ENCODE measurements at places on chromosomes 1 and 21.

DNA sequence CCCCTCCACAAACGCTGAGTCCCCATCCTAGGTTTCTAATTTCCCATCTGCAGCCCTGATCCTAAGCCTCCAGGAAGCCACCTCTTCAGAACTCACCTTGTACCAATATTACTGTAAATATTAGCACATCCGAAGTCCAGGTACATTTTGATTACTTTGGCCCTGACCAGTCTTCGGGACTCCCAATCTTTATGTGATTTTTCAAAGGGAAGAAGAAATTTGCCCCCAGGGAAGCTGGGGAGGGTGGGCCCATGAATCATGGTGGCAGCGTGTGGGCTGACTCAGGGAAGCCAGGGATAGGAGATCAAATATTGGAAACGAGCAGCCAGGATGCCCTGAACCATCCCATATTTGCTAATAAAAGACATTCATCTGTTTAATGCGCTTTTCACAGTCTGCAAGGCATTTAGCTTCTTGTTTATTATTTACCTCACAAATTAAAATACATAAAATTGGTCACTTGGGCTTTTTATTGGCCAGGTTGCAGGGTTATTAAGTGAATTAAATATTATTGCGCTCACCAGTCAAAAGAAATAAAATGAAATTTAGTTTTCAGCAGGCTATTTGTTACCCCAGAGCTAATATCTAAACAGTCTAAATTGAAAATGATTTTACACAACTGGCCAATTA is 46.6 kb downstream of the KIAA0040 start:
- no peak for DNase-seq

- no peak for DNase-seq
Observed at GRCh38 chr1:153371231-153371630, 4.2 kb downstream of the S100A12 start.

GRCh38 chr1:65435987-65436386 is 15.5 kb downstream of the LEPR start:
- DNase-seq, result no peak

GRCh38 chr1:30049748-30050296 is 673.6 kb downstream of the MATN1 start:
- DNase-seq, result no peak

- no peak for DNase-seq
Observed at GRCh38 chr1:204623894-204624361, 61.6 kb downstream of the LRRN2 start.

DNA sequence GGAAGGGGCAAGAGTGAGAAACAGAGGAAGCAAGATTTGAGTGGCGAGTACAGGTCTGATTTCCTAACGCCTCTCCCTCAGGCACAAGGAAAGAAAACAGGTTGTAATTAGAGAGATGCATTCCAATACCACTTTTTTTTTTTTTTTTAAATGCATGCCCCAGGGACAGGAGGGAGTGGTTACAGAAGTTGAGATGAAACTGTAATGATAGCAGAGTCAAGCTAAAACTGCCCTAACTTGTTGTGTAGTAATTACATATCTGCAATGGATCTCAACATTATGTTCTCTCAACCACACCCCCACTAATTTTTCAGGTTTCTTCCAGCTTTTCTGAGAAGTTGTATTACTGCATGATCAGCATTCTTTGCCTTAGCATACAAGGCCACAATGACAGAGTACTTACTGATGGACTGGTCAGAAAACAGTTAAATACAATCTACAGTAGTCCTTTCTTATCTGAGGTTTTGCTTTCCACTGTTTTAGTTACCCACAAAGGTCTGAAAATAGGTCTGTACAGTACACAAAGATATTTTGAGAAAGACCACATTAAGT is 5.5 kb downstream of the ETV3 start:
- no peak for DNase-seq

DNA sequence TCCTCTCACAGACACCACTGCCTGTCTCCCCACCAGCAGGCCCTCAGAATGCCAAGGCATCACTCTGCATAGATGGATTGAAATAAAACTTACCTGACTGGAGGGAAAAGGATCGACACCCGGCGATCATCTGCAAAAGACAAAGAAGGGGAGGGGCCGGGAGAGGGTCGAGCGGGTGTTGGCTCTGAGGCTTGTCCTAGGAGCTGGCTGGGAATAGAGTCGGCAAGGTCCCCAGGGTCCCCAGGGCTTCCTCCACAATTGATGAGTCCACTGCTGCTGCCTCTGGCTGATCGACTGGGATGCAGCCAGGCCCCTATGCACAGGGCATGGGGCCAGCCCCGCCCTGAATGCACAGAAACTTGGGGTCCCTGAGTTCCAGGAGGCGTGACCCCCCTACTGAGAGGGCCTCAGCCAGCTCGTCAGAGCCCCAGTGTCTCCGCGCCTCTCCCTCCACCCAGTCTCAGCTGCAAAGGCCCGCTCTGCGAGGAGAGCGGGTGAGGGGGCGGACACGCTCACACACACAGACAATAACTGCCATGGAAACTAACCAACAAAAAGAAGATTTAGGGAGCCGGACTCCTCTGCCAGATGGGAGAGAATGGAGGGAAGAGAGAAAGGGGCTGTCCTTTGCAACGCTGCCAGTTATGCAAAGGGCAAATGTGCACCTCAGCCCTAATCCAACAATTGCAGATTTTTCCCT is at the start of gene KLHDC8A:
TSS of gene KLHDC8A (minus strand) at position 483 of the 700 bp plus-strand sequence. CDS start 13,318 bp downstream, outside the sequence.
- no peak for DNase-seq

DNA sequence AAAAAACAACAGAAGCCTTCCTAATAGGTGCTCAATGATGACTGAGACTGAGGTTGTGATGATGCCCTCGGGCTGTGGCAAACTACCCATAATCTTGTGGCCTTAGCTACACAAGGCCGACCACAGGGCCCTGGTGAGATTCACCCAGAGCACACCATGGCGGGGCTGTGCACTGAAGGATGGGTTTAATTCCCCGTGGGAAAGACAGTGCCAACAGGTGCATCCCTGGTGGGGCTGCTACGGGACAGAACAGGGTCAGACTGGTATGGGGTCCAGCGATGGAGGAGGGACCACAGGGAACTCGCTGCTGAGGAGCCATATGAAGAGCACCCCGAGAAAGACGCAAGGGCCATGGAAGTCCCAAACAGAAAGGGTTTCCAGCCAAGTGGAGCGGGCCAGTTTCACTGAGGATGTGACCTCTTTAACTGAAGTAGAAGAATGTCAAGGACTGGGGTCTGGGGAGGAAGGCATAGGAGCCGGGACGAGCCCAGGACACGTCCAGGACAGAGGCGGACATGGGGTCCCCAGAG is 21.3 kb downstream of the PRDM15 start:
- no peak for DNase-seq

DNA sequence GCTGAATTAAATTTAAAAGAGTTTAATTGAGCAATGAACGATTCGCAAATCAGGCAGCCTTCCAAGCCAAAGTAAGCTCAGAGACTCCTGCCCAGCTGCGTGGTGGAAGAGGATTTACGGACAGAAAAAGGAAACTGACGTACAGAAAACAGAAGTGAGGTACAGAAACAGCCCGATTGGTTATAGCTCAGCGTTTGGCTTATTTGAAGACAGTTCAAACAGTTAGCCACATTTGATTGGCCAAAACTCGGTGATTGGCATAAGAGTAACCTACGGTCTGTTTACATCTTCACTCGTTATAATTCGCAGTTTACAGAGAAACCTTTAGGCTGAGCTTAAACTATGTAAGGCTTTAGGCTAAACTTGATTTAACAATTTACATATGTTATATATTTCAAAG is 46.9 kb downstream of the CR1L start:
- DNase-seq, result no peak

GRCh38 chr1:17140279-17140678 is 21.0 kb upstream of the PADI2 start:
- no peak for DNase-seq

GRCh38 chr1:239912471-239912870 is 179.2 kb upstream of the FMN2 start:
- no peak for DNase-seq

DNA sequence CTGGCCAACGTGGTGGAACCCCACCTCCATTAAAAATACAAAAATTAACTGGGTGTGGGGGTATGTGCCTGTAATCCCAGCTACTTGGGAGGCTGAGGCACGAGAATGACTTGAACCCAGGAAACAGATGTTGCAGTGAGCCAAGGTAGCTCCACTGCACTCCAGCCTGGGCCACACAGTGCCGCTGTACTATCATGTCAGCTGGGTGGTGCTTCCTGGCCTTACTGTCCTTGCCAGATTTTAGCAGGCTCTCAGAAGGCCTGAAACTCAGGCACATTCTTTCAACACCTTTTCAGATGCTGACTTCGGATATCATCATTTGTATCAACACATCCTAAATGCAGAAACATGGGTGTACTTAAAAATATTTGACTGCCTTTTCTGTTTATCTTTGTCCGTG is 31.6 kb upstream of the NBL1 start:
- DNase-seq, result no peak

DNA sequence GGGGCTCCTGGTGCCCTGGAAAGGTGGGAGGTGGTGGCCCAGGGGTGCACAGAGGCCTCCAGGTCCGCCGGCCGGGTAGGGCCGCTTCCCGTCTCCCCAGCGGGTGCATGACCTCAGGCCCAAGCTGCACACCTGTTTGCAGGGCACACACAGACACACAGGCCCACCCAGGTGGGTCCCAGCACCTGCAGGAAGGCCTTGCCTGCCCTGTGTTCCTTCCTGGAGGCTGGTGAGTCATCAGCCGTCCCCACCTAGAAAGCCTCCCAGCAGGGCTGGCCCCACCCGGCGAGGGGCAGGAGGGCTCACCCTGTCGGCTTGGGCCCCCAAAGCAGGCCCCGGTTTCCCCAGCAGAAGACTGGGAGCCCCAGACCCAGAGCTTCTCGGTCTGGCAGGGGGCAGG is 23.6 kb upstream of the TTLL10 start:
- DNase-seq, result no peak

GRCh38 chr1:915295-916172 is 8.2 kb upstream of the SAMD11 start:
- no peak for DNase-seq

DNA sequence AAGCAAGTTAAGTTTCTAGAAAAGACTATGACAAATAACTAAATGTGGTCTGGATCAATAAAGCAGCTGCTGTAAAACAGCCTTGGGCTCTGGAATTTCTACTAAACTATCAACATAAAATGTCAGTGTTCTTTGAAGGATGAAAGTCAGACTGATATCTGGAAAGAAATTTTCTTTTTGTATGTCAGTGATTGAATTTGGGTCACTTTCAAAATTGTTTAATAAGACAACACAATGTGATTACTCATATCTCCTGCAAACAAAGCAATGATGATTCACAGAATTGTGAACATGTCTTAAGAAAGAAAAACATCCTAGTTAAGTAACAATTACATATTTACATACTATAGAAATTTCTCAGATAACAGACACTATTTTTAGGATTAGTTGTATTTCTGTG is 826.4 kb downstream of the PLA2G4A start:
- DNase-seq, result no peak

DNA sequence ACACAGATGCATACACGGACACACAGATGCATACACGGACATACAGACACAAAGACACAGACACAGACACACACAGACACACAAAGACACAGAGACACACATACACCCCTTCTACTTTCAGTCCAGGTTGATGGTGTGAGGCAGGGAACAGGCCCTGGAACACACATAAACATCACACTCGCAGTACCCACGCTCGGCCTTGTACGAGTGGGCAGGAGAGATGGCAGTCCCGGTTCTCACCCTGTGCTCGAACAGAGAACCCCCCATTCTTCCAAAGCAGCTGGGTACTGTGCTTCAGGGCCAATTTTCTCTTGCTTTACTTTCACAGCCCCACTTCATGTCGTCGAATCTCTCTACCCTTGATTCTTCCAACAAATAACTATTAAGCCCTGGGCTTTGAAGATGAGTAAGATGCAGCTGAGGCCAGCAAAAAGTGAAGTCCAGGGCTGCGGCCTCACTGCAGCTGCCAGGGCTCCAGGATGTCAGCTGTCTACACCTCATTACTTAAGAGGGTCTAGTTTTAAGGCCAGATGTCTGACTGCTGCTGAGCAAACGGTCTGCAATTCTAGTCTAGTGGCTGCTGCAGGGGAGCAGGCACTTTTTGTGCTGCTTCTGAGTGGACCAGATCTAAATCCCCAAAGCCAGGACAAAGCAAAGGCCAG is 90.1 kb downstream of the PGBD5 start:
- DNase-seq, result no peak

GRCh38 chr21:36565540-36565939 is 85.6 kb upstream of the CLDN14 start:
- DNase-seq, result no peak

DNA sequence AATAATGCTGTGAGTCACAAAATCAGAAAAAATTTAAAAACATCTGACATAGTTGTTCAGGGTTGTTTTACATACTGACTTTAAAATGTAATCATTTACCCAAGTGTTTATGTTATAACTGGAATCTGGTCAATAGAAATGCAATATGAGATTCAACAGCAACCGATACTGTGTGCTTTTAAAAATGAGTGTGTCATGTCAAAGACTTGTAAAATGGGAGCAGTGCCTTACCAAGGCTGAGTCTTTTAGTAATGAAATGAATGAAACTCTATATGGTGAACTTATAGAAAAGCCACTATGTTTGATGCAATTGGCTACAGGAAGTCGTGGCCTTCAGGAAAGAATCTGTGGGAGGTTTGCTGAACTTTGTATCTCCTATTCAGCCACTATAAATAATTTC is 570.2 kb downstream of the DPYD start:
- no peak for DNase-seq

DNA sequence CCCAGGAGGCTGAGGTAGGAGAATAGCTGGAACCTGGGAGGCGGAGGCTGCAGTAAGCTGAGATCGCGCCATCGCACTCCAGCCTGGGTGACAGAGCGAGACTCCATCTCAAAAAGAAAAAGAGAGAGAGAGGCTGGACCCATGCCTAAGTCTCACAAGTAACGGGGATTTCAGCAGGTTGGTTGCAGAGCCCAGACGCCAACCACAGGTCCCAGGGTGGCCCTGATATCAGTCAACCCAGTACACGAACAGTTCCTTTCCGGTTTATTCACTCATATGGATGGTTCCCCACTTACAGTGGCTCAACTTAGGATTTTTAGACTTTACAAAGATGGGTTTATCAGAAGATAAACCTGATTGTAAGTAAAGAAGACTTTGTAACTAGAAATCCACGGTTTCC is 40.9 kb downstream of the CLSTN1 start:
- DNase-seq, result no peak

DNA sequence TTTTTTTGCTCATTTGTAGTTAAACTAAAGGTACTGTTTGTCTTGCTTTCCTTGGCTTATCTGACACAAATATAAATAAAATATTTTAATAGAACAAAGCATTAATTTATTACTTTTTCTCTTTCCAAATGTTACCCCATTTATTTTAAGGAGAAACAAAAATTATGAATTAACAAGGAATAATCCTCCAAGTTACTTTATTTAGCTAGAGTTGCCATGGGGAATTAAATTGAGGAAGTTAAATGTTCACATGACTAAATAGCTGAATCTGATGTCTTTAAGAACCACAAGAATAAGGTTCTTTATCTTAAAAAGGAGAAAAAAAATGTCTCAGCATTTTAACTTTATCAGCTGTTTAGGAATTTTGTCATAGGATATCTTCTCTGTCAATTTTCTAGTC is 12.3 kb downstream of the ATG4C start:
- no peak for DNase-seq

DNA sequence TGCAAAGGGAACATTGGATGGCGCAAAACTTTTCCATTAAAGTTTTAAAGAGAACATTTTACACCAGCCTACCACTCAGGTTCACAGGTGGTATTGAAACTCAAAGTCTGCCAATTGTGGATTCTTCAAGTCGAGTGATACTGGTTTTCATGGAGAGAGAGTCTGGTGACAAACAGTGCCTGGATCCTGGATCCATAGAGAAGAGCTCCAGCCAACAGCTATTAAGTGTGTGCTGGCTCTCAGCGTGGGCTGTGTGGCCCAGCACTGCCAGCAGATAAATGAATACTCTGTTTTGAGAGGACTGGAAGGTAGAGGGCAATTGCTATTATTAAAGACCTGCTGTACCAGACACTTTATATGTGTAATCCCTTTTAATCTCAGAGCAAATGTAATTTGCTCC is 118.9 kb upstream of the SYT6 start:
- no peak for DNase-seq
